ENCODE measurements at places on chromosomes 1 and 21.

GRCh38 chr1:158801396-158801795, 20.4 kb upstream of the OR6N2 start:
- DNase-seq, result no peak

- no peak for DNase-seq
Measured at GRCh38 chr1:233662575-233663304, 48.8 kb downstream of the KCNK1 start.

DNA sequence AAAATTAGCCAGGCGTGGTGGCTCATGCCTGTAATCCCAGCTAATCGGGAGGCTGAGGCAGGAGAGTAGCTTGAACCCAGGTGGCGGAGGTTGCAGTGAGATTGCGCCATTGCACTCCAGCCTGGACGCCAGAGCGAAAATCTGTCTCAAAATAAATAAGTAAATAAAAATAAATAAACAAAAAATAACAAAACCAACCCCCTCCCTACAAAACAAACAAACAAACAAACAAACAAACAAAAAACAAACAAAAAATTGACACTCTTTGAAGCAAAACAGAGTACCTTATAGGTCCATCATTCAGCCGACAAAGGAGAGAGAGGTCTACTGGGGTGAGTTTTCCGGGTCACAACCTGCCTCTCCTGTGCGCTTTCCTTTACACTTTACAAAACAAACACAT, 5.4 kb upstream of the KDF1 start:
- no peak for DNase-seq

DNA sequence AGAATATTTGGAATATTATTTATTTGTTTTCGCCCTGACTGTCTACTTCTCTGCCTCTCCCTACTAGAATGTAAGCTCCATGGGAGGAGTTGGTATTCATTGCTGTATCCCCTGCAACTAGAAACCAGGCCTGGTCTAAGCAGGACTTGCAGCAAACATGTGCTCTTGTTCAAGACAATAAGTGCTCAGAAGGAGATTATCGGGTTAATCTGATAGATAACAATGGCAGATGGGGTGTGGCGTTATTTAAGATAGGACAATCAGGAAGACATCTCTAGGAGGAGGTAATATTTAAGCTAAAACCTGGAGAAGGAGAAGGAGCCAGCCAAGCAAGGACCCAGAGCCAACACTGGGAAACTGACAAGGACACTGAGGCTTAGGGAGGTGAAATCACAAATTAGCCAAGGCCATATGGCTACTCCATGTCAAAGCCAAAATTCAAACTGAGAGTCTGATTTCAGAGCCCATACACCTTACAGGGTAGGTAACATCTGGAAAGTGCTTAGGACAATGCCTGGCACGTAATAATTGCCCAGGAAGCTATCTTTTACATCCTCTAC, 41.5 kb downstream of the STYXL2 start:
- DNase-seq, result no peak

DNA sequence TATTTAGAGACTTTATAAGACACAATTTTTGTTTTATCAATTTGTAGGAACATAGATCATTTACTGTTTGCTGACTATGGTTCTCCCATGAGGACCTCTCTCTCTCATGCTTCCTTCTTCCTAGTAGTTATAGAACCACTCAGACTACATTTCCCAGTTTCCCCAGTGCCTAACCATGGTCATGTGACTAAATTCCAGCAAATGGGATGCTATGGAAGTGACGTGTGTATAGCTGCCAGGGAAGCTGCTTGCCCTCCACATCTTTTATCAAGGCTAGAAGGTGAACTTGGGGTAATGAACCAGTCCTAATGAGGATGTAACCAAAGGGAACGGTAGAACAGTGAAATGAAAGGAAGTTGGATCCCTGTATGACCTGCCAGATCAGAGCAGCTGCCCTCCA, 184.0 kb downstream of the MIS18A start:
- no peak for DNase-seq

GRCh38 chr1:243726806-243727502, 123.1 kb downstream of the AKT3 start:
- no peak for DNase-seq

DNA sequence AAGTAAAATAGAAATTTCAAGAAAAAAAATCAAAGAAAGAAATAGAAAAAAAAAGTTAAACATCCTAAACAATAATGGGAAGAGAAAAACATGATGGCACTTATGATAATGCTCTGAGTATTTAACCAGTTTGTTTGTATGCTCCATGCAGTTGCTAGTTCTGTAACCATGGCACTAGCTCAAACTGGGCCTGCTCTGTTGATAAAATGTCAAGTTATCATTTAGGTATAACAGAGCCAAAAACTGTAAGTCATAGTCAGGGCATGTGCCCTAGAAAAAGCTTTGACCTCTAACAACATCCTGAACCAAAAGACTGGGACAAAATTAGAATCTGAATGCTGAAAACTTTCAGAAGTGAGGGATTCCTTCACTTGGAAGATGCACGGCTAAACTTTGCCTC, 148.9 kb downstream of the KCNT2 start:
- DNase-seq, result no peak

- no peak for DNase-seq
Measured at GRCh38 chr1:49408346-49408745, 615.4 kb downstream of the AGBL4 start.

DNA sequence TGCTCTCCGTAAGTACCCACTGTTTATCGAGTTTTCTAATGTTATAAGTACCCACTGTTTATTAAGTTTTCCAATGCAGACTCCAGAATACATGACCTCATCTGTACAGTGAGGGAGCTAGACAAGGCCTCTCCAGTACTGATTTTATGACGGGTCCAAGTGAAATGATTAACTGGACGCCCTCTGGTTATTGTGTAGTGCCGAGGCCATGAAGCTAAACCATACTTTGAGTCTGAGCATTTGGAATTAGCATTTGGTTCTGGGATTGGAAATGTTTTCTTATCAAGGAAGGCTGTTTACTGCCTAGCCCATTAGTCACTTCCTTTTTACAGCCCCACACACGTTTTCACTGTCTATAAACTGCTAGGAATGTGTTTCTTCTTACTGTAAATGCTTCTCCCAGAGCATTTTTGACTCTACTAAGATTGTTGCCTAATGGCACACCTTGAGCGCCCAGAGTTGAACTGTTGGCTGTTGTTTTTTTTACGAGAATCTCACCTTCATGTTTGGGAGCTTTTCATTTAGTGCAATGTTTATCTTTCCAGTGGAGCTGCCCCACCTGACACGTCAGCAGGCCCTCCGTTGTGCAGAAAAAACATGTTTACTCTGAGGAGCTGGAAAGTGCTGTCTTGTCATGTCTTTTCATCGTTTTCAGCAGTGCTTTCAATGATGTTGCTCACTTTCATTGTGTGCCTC, 26.9 kb downstream of the SPATA46 start:
- peak; percentile 17 for DNase-seq

DNA sequence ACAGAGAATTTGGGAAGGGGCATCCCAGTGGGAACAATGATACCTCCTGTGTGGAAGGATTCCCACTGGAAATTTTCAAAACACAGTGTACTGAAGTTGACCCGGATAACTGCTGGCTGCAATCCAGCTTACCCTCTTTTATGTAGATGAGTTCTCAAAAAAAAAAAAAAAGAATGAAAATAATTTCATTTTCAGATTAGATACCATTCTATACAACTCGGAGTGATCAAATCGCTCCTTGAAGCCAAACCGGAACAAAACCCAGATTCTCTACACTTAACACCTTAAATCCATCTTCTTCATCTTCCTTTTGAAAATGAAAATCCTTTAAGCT, 69.1 kb downstream of the KAZN start:
- DNase-seq, result no peak

GRCh38 chr1:109238382-109238781, 11.0 kb upstream of the CELSR2 start:
- DNase-seq, result no peak

DNA sequence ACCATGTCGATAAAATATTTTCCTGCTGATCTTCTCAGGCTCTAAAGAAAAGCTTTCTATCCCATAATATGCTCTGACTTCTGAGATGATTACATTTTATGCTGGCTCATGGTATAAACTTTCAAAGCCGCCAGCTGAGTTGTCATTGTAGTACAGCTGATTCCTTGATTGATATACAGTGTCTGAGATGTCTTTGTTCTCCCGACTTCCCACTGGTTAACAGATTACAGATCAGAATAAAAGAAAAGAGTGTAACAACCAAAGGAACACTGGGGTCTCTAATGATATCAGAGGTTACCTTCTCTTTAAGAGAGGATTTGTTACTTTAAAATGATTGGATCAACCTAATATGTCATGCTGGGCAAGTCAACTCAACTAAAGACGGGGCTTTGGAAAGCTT, 485.4 kb upstream of the LRRC7 start:
- no peak for DNase-seq

GRCh38 chr1:62308606-62309005, 10.6 kb downstream of the KANK4 start:
- DNase-seq, result no peak

DNA sequence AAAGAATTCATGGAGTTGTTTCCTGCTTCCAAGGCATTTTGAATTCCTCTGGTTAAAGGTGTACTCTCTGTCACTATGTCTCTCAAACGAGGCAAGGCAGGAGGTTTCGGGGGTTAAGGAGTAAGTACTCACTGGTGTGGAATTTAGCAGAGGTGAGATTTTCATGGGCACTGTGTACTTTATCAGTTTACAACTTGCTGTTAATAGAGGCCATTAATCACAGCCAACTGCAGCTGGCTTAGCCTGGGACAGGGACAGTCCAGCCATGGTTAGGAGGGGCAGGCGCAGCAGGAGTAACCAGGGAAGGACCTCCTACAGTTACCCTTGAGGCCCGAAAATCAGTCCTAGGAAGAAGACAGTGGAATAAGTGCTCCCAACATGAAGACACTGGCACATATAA, 18.1 kb upstream of the TMEM9 start:
- no peak for DNase-seq

- DNase-seq, result no peak
Measured at GRCh38 chr1:41478118-41478748, 6.2 kb downstream of the EDN2 start.

GRCh38 chr1:89719502-89720306, 86.8 kb downstream of the LRRC8C start:
- DNase-seq, result no peak

GRCh38 chr1:225852413-225853124, 29.6 kb downstream of the TMEM63A start:
- DNase-seq, result no peak
